Bronchial smooth muscle cell (primary cell): ENCODE measurements at places on chromosomes 3 and 15. TPM values are rescaled to one million over a fixed set of nuclear protein-coding genes. Genes with fewer than 3 reads are reported as not detected.

Gene TP63
- total RNA-seq, result 0.09 TPM in 1 of 2 replicates, not detected in the other

Gene CCDC13
- total RNA-seq, result 0.86 and 0.95 TPM in 2 replicates

Gene ADGRG7
- total RNA-seq, result not detected in 2 replicates

Gene MAGEF1
- total RNA-seq, result 12.2 and 18.9 TPM in 2 replicates

Gene SERPINI2
- total RNA-seq, result not detected in 2 replicates

Gene FBXW12
- total RNA-seq, result not detected in 2 replicates

Gene CYP11A1
- 0.69 and 0.79 TPM in 2 replicates for total RNA-seq

Gene TMEM207
- not detected in 2 replicates for total RNA-seq

Gene CASR
- not detected in 2 replicates for total RNA-seq

Gene SUCNR1
- total RNA-seq, result not detected in 2 replicates

Gene STIMATE
- 8.0 and 10.3 TPM in 2 replicates for total RNA-seq

Gene LHFPL4
- total RNA-seq, result under 0.01 TPM in 2 replicates

Gene CHST14
- 5.2 and 6.0 TPM in 2 replicates for total RNA-seq

Gene CFAP91
- total RNA-seq, result 0.34 and 0.47 TPM in 2 replicates

Gene RBM6
- total RNA-seq, result 32.7 and 43.5 TPM in 2 replicates

Gene SI
- total RNA-seq, result not detected in 2 replicates

Gene FOXB1
- total RNA-seq, result not detected in 2 replicates

Gene MTHFS
- 19.9 and 22.2 TPM in 2 replicates for total RNA-seq

Gene SYNM
- total RNA-seq, result 2.2 and 2.5 TPM in 2 replicates

Gene HDC
- not detected in 2 replicates for total RNA-seq

Gene RYR3
- total RNA-seq, result under 0.01 TPM in 2 replicates

Gene USP8
- 32.0 and 33.3 TPM in 2 replicates for total RNA-seq

Gene ECE2
- total RNA-seq, result not detected in 2 replicates

Gene GPR62
- total RNA-seq, result not detected in 2 replicates

Gene MAP1A
- total RNA-seq, result 42.0 and 53.7 TPM in 2 replicates

Gene CLRN1
- not detected in 2 replicates for total RNA-seq

Gene ZNF660
- 1.4 and 2.1 TPM in 2 replicates for total RNA-seq

Gene LRRC49
- total RNA-seq, result 16.7 and 23.6 TPM in 2 replicates

Gene CFAP20DC
- total RNA-seq, result 1.0 and 1.6 TPM in 2 replicates

Gene CPNE9
- under 0.01 TPM in 1 of 2 replicates, not detected in the other for total RNA-seq

Gene CCR3
- 0.09 TPM in 1 of 2 replicates, not detected in the other for total RNA-seq

Gene OSTN
- not detected in 2 replicates for total RNA-seq

Gene C3orf85
- total RNA-seq, result not detected in 2 replicates

Gene AMOTL2
- total RNA-seq, result 12.3 and 48.1 TPM in 2 replicates

Gene WNT7A
- total RNA-seq, result not detected in 2 replicates

Gene TGM4
- total RNA-seq, result under 0.01 TPM in 1 of 2 replicates, not detected in the other

Gene CKMT1A
- 0.16 and 0.26 TPM in 2 replicates for total RNA-seq

Gene TAGLN3
- 0.69 and 4.4 TPM in 2 replicates for total RNA-seq

Gene ETV5
- 5.4 and 13.9 TPM in 2 replicates for total RNA-seq

Gene ZNF619
- total RNA-seq, result 5.0 and 5.8 TPM in 2 replicates

Gene SNX4
- 23.8 and 23.9 TPM in 2 replicates for total RNA-seq
